ENCODE measurements at places on chromosomes 13 and 19. TPM values are rescaled to one million over a fixed set of nuclear protein-coding genes. Genes with fewer than 3 reads are reported as not detected.

TTC9B gene
- total RNA-seq, result not detected

MUC16 gene
- not detected for total RNA-seq

PNMA8C gene
- not detected for total RNA-seq

PEG3 gene
- total RNA-seq, result 0.97 TPM

CCL25 gene
- total RNA-seq, result not detected

PARP4 gene
- 7.3 TPM for total RNA-seq

PSG6 gene
- total RNA-seq, result not detected

ZNF99 gene
- total RNA-seq, result not detected

GRCh38 chr13:36879218-36879938 lies 40.7 kb downstream of the SMAD9 start:
- H3K4me3 ChIP-seq, result no peak overlapping the region
- peaks cover 5% of the 10 kb centered on the region for H3K4me1 ChIP-seq
- H3K27me3 ChIP-seq, result no peaks in the 10 kb centered on the region
- H3K27ac ChIP-seq, result no peak overlapping the region
- H3K36me3 ChIP-seq, result peaks cover 5% of the 10 kb centered on the region
- DNase-seq, result no peak

GRCh38 chr19:7596211-7596937 lies 711 bp downstream of the CAMSAP3 start:
- H3K4me3 ChIP-seq, result no peak overlapping the region
- no peak for DNase-seq
- H3K36me3 ChIP-seq, result no peaks in the 10 kb centered on the region
- H3K4me1 ChIP-seq, result no peaks in the 10 kb centered on the region
- H3K27ac ChIP-seq, result no peak overlapping the region

- no peaks in the 10 kb centered on the region for H3K4me1 ChIP-seq
- no peak overlapping the region for H3K27ac ChIP-seq
- H3K4me3 ChIP-seq, result no peak overlapping the region
- no peak for DNase-seq
- H3K36me3 ChIP-seq, result no peaks in the 10 kb centered on the region
- no peaks in the 10 kb centered on the region for H3K27me3 ChIP-seq
Observed at GRCh38 chr19:19782783-19783182, 38.8 kb downstream of the ZNF506 start.

DNA sequence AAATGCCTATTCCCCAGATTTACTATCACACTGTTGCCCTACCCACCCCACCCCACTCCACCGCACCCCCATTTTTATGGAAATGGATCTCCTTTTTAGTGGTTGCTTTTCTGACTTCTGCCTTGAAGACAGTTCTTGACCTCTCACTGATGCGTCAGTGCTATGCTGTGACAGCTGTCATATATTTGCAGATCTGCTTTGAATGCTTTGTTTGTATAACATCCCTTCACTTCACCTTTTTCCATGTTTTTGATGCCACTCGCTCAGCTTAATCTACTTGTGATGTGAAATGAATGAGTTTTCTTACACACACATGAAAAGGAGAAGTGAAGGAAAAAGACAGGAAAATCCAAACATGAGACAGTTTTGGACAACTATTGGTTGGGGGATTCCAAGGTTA lies 731.0 kb downstream of the SLITRK6 start:
- H3K36me3 ChIP-seq, result no peaks in the 10 kb centered on the region
- no peaks in the 10 kb centered on the region for H3K27me3 ChIP-seq
- H3K27ac ChIP-seq, result no peak overlapping the region
- no peaks in the 10 kb centered on the region for H3K4me1 ChIP-seq

DNA sequence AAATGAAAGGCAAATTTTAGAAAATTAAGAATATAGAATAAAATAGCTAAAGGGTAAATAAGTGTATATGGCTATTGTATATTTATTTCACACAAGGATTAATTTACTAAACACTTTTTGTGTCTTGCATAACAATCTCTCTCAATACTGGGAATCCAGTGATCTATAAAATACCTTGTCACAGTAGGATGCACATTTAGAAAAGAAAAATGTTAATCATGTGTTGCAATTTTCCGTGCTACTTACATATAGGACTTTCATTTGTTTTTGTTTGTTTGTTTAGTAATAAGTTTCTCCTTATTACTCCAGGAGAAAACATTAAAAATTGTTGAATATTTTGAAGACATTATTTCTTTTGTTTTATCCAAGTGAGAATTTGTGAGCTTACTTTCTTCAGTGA lies 1533.3 kb downstream of the SLITRK5 start:
- no peak overlapping the region for H3K4me3 ChIP-seq

- peak overlapping the region; percentile 71 for H3K27ac ChIP-seq
- H3K4me3 ChIP-seq, result peak overlapping the region; percentile 99
- H3K4me1 ChIP-seq, result peaks cover 11% of the 10 kb centered on the region
- DNase-seq, result peak; percentile 34
Observed at GRCh38 chr19:17420475-17420924, 653 bp downstream of the MVB12A start.

DNA sequence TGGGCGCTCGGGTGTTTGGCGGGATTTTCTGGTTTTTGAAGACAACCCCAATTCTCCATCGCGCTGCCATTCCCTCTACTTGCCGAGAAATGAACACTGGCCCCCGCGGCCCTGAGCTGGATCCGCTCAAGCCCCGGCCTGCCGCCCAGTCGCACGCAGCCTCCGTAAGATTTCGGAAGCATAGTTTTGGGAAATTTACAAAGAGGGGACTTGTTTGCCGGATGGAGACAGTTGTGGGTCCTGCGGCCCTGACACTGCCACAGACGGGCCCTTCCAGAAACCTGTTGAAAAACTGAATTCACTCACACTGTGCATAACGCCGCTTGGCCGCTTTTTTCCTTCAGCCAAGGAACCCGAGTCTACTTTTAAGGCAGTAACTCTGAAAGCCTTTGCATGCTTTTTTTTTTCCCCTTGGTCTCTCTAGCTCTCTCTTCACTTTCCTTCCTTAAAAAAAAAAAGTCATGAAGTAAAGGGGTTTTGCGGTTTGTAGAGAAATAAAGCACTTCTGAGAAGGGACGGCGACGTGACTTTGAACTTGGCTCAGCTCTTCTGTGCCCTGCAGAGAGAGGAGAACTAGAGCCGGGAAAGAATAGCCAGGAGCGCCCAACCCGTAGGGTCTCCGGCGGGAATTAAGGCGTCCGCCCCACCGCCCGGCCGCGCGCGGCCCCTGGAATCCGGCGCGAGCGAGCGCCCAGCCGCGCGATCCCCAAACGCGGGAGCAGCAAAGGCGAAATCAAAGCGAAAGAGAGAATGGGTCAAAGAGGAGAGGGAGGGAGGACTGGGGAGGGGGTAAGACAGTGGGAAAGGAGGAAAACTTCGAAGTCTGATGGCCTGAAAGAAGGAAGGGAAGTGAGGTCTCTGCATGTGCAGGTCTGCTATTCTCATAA lies 3.4 kb upstream of the ZIC2 start:
- DNase-seq, result no peak
- peaks cover 13% of the 10 kb centered on the region for H3K4me1 ChIP-seq
- H3K27ac ChIP-seq, result no peak overlapping the region
- peaks cover 95% of the 10 kb centered on the region for H3K27me3 ChIP-seq
- no peaks in the 10 kb centered on the region for H3K36me3 ChIP-seq

- no peaks in the 10 kb centered on the region for H3K36me3 ChIP-seq
- peaks cover 20% of the 10 kb centered on the region for H3K4me1 ChIP-seq
- H3K27me3 ChIP-seq, result no peaks in the 10 kb centered on the region
- DNase-seq, result no peak
- H3K4me3 ChIP-seq, result no peak overlapping the region
Observed at GRCh38 chr13:110929104-110929777, 14.4 kb upstream of the ANKRD10 start.

- peaks cover 8% of the 10 kb centered on the region for H3K27me3 ChIP-seq
- H3K27ac ChIP-seq, result no peak overlapping the region
- DNase-seq, result no peak
- H3K4me1 ChIP-seq, result peaks cover 4% of the 10 kb centered on the region
- H3K36me3 ChIP-seq, result no peaks in the 10 kb centered on the region
Observed at GRCh38 chr19:46654621-46655152, 6.3 kb downstream of the DACT3 start.

GRCh38 chr13:46622630-46623256 lies 69.8 kb downstream of the LRCH1 start:
- H3K4me3 ChIP-seq, result no peak overlapping the region
- peaks cover 25% of the 10 kb centered on the region for H3K4me1 ChIP-seq
- H3K36me3 ChIP-seq, result no peaks in the 10 kb centered on the region
- H3K27ac ChIP-seq, result no peak overlapping the region

DNA sequence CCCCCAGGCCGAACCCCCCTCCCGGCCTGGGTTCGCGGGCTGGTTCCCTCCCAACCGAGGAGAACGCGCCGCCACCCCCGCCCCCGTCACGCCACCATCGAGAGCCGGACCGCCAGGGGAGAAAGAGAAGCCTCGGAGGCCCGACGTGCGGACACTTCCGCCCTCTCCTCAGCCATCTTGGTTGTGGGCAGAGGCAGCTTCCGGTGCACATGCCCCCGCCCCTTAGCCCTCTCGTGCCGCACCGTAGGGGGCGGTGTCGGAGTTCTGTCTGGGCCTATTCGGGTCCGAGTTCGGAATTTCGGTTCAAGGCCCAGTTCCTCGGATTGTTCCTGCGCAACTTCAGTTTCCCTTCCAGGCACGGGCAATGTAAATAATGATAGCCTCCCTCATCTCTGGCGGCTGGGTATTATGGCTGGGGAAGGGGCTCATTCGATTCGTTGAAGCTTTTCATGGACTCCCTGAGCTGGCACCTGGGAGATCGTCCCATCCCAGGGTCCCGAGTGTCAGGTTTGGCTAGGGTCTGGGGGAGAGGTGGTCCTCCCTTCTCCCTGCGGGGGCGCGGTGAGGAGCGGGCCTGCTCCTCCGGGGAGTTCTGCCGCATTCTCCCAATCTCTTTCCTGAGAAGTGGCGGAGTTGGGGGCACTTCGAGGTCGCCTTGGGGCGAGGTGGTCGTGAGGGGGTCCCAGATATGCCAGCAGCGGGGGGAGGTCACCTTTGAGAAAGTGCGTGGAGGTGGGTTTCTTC lies at the start of the genes IER2 and STX10:
Gene IER2, plus strand, starts transcription at position 225 of the 744 bp plus-strand sequence. CDS start 2,776 bp downstream, outside the sequence.
Gene STX10, minus strand, starts transcription at position 189 of the 744 bp plus-strand sequence. CDS start 202 bp downstream, outside the sequence.
- H3K4me3 ChIP-seq, result peak within 1 kb of the TSS; percentile 93
- H3K27me3 ChIP-seq, result peaks cover 18% of the 10 kb centered on the region
- peaks cover 6% of the 10 kb centered on the region for H3K36me3 ChIP-seq
- peaks cover 32% of the 10 kb centered on the region for H3K4me1 ChIP-seq
- peak; percentile 93 for DNase-seq

GRCh38 chr13:41246969-41247680 lies 16.3 kb downstream of the MTRF1 start:
- peaks cover 14% of the 10 kb centered on the region for H3K36me3 ChIP-seq
- H3K4me1 ChIP-seq, result peaks cover 44% of the 10 kb centered on the region
- peak; percentile 42 for DNase-seq
- H3K4me3 ChIP-seq, result no peak overlapping the region

- no peak overlapping the region for H3K27ac ChIP-seq
- H3K4me1 ChIP-seq, result no peaks in the 10 kb centered on the region
- H3K4me3 ChIP-seq, result no peak overlapping the region
- H3K36me3 ChIP-seq, result no peaks in the 10 kb centered on the region
- H3K27me3 ChIP-seq, result peaks cover 3% of the 10 kb centered on the region
Observed at GRCh38 chr19:8214802-8215201, 5.6 kb downstream of the CERS4 start.

GRCh38 chr13:49503951-49504350 lies 8.2 kb downstream of the PHF11 start:
- no peaks in the 10 kb centered on the region for H3K36me3 ChIP-seq
- no peak for DNase-seq
- H3K4me1 ChIP-seq, result no peaks in the 10 kb centered on the region
- H3K27me3 ChIP-seq, result no peaks in the 10 kb centered on the region

GRCh38 chr13:112971288-112971643 lies 2.3 kb downstream of the MCF2L start:
- no peaks in the 10 kb centered on the region for H3K36me3 ChIP-seq
- no peak overlapping the region for H3K27ac ChIP-seq
- H3K27me3 ChIP-seq, result peaks cover 38% of the 10 kb centered on the region
- no peak for DNase-seq
- H3K4me1 ChIP-seq, result no peaks in the 10 kb centered on the region
- H3K4me3 ChIP-seq, result no peak overlapping the region

DNA sequence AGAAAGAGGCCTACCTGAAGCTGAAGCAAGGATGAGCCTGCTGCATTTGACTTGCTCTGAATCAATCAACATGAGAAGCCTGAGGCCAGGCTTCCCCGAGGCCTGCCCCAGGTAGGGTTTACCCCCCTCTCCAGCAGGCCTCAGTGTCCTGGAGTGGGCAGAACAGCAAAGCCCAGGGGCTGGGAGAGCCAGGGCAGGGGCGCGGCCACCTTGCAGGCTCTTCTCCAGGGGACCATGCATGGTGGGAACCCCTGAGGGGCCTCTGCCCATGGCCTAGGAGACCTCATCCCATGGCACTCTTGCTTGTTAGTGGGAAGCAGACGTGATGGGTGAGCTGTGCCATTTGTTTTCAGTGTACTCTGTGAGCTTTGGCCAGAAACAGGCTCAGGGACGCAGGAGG lies 19.9 kb upstream of the LRP3 start:
- H3K27ac ChIP-seq, result no peak overlapping the region
- H3K27me3 ChIP-seq, result no peaks in the 10 kb centered on the region
- H3K36me3 ChIP-seq, result no peaks in the 10 kb centered on the region
- DNase-seq, result no peak

DNA sequence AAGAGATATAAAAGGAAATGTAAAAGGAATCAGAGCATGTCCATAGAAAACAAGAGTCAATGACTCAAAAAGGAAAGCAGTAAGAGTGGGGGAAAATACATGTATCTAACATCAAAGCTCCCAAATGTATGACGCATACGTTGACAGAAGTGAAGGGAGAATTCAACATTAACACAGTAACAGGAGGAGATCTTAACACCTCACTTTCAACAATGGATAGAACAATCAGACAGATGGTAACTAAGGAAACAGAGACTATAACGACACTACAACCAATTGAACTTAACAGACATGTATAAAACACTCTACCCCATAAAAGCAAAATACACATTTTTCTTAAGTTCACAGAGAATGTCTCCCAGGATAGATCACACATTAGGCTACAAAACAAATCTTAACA lies 774.8 kb upstream of the ARGLU1 start:
- no peaks in the 10 kb centered on the region for H3K4me1 ChIP-seq
- H3K36me3 ChIP-seq, result no peaks in the 10 kb centered on the region
- DNase-seq, result no peak
- no peak overlapping the region for H3K4me3 ChIP-seq

DNA sequence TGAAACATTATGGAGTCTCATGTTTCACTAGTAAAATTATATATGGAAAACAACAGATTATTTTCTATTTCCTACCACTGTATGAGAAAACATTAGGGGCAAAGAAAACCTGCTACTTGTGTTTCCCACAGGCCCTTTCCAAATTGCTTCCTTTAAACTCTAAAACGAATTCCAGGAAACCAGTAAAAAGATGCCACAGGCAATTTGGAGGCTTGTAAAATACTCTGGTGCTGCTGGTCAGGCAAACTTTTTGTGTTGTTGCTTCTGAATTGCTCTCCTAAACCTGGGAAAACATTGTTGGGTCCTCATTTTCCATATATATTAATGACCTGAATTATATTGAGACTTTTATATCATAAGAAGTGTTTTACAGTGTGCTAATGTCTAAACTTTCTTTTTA lies 141.5 kb downstream of the TDRD3 start:
- H3K4me1 ChIP-seq, result no peaks in the 10 kb centered on the region
- no peaks in the 10 kb centered on the region for H3K27me3 ChIP-seq
- H3K27ac ChIP-seq, result no peak overlapping the region
- DNase-seq, result no peak
